Activated CD4-positive, alpha-beta T cell treated with anti-CD3 and anti-CD28 coated beads for 48 hours (primary cell): ENCODE measurements at places on chromosomes 7 and 10.

- no peak for DNase-seq
Measured at GRCh38 chr7:83882551-83882950, 233.6 kb upstream of the SEMA3E start.

GRCh38 chr7:50856231-50856630, 73.5 kb upstream of the GRB10 start:
- DNase-seq = no peak

GRCh38 chr7:39664057-39664456, 40.7 kb downstream of the RALA start:
- no peak for DNase-seq

GRCh38 chr7:149725916-149726315, 47.5 kb downstream of the ZNF467 start:
- no peak for DNase-seq
